ENCODE measurements at places on chromosomes 5 and 9. TPM values are rescaled to one million over a fixed set of nuclear protein-coding genes. Genes with fewer than 3 reads are reported as not detected.

The PCDHGA7 gene
- 3.1 TPM for polyA plus RNA-seq

The ESM1 gene
- 5.6 TPM for polyA plus RNA-seq

The PCDH12 gene
- 0.02 TPM for polyA plus RNA-seq

The HK3 gene
- polyA plus RNA-seq: not detected

The OLFM1 gene
- 0.38 TPM for polyA plus RNA-seq

The SLC36A3 gene
- polyA plus RNA-seq: not detected

The TMEM215 gene
- not detected for polyA plus RNA-seq

The BSPRY gene
- polyA plus RNA-seq: not detected

The MARVELD2 gene
- 0.51 TPM for polyA plus RNA-seq

The ZNF608 gene
- 9.8 TPM for polyA plus RNA-seq

The GPR151 gene
- not detected for polyA plus RNA-seq

The SLCO6A1 gene
- polyA plus RNA-seq: not detected

The LCN9 gene
- polyA plus RNA-seq: not detected

DNA sequence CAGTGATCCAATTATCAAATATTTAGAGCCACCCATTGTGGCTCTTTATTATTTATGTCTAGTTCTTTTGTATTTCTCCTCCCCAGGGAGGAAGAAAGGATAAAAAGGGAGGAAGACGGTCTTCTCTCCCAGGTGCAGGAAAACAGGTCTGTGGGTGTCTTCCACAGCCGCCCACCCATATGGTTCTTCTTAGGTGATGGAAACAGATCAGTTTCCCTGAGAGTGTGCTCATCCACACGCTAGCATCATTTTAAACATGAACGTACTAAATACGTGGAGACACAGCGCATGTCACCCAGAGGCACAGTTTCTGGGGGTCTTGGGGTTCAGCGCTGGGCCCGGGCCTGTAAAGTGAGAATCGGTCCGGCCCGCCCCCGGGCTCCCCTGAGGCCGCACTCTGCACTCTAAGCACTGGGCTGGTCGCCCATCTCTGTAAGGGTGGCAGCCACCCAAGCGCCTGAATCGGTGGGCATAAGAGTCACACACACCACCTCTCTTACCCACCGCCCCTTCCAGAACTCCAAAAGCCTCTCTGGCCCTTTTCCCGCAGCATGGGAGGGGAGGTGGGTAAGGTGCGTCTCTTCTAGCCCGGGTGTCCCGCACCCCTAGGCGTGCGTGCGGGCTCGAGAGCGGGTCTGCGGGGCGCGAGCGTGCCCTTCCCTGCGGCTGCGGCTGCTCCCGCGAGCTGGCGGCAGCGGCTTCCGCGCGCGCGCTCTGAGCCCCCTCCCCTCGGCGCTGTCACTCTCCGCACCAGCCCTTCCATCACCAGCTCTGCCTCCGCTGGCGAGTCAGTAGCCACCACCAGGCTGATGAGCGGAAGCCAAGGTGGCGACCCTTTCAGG lies 1.3 kb downstream of the PTCH1 start:
- no peak for DNase-seq

DNA sequence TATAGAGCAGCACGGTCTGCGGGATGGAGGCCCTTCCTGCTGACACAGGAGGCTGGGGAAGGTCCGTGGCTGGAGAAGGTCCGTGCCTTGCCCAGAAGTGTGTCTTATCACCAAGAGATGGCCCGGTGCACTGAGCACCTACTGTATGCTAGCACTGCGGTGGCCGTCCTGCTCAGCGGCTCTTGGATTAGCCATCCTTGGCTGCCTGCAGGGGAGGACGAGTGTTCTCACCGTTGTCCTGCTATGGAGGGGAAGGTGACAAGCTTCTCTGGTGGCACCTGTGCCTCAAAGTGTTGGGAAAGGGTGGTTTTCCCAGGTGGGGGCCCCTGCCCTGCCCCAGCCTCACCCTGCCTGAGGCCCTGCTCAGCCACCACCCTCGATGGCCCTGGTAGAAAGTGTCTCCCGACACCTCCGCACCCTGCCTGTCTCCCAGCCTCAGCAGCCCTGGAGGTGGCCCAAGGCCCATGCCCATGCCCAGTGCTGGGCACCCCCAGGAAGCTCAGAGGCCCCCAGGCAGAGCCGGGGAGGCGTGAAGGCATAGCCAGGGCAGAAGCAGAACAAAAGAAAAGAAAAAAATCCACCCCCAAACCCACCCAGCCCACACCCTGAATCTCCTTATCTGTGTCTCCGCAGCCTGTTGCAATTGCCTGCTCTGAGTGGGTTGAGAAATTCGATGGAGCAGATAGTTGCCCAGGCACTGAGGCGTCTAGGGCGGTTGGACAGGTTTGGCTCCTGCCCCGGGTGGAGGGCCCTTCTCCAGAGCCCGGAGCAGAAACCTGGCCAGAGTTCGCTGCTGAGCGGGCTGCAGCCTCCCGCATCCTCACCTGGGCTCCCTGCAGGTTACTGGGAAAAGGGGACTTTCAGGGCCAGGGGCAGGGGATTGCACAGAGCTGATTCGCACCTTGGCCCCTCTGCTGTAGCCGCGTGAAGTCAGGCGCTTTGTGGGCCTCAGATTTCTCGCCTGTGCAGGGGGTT lies 30.5 kb downstream of the RXRA start:
- DNase-seq: no peak

DNA sequence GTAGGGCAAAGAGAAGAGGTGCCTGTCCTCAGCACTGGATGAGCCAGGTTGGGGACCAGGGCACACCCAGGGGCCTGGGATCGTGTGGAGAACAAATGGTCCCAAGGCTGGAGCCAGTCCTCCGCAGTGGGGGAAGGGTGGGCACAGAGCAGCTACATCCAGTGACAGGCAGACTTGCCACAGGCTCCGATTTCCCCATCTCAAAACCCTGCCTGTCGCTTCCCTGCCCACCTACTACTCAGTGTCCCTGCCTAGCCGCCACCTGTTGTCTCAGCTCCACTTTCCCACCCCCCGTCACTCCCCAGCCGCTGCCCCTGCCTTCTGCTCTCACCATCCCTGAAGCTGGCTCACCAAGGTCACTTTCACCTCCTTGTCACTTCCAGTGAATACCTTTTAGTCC lies 13.9 kb upstream of the ENHO start:
- no peak for DNase-seq

DNA sequence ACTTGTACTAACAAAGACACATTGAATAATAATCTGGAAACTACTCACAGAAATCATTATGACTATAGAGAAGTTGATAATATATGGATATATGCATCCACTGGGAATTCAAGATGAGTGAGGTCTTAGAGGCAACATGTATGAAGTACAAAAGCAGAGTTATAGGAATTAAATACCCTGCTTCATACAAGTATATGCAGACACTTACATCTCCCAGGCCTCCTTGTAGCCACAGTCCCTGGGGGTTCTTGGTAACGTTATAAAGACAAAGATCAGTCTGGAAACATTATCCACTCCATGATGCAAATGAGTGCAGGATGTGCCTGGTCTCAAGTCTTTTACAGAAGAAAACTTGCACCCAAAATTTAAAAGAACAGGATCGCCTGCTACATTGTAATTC lies 92.4 kb upstream of the ANXA1 start:
- no peak for DNase-seq

- DNase-seq: no peak
Observed at GRCh38 chr5:57002959-57003485, 51.1 kb upstream of the MIER3 start.

DNA sequence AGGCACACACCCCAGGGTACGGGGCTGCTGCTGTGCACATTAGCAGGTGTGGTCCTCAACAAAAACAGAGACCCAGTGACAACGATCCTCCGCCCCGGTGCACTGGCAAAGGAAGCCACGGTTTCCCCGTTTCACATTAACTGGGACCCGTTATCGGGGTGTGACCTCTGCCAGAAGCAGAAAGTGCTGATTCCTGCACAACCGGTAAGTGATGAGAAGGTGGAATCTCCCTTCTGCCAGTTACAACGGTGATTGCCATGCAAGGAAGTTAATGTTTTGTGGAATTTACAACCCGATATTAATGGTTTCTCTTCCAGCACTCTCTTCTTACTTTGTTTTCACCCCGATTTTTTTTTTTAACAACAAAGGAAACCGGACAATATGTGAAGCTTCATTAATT lies 294.9 kb upstream of the IRX1 start:
- no peak for DNase-seq

GRCh38 chr9:104984948-104985347 lies 57.0 kb upstream of the ABCA1 start:
- DNase-seq: no peak

- DNase-seq: peak; percentile 86
Observed at GRCh38 chr9:96379461-96379860, 4.0 kb downstream of the SLC35D2 start.

DNA sequence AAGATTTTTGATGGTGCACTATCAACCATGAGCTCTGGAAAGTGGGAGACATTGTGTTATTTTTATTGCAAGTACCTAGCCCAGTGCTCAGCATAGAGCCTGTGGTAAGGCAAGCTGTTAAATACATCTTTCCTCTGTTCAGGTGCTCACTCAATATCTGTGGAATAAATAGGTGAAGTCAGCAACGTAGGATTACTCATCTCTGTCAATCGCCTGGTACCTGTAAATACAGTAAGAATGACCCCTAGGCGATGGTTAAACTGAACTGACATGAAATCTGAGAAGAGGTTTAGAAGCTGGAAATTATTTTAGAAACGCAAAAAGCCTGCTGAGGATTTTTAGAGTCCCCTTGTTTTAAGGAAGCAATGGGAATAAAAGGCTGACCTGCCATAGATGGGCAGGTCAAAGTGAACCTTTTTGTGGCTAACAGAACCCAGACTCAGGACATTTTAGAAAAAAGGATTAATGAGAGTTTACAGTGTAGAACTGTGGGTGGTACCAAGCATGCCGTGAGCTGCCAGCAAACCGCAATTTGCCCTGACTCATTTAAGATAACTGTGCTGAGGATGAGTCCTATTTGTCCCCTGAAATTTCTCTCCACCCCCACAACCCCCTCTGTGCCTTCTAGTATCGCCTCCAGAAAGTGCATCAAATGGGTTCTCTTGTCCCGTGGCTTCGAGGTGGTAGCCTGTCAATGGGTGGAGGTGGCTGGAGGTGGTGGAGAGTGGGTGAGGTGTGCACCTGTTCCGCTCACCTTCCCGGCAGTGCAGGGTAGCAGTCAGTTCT lies 375.1 kb downstream of the MED10 start:
- DNase-seq: no peak

- DNase-seq: no peak
Observed at GRCh38 chr9:132062806-132063205, 16.9 kb downstream of the MED27 start.

DNA sequence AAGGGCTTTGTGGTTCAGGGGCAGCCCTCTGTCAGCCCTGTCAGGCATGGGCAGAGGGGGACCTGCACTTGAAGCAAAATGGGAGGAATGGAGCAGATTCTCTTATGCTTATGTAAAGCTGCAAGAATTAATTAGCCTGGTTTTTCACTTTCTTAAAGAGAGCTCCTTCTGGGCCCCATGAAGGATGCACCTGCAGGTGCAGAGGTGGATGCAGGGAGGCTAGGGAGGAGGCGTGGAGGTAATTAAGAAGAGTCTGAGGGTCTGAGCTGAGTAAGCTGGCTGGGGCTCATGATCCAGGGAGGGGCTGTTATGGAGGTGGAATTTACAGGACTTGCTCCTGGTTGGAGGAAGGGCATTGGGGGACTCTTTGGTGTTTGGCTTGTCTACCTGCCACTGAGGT lies 22.0 kb downstream of the NSG2 start:
- no peak for DNase-seq

GRCh38 chr5:133828722-133829121 lies 139.7 kb downstream of the C5orf15 start:
- DNase-seq: no peak

DNA sequence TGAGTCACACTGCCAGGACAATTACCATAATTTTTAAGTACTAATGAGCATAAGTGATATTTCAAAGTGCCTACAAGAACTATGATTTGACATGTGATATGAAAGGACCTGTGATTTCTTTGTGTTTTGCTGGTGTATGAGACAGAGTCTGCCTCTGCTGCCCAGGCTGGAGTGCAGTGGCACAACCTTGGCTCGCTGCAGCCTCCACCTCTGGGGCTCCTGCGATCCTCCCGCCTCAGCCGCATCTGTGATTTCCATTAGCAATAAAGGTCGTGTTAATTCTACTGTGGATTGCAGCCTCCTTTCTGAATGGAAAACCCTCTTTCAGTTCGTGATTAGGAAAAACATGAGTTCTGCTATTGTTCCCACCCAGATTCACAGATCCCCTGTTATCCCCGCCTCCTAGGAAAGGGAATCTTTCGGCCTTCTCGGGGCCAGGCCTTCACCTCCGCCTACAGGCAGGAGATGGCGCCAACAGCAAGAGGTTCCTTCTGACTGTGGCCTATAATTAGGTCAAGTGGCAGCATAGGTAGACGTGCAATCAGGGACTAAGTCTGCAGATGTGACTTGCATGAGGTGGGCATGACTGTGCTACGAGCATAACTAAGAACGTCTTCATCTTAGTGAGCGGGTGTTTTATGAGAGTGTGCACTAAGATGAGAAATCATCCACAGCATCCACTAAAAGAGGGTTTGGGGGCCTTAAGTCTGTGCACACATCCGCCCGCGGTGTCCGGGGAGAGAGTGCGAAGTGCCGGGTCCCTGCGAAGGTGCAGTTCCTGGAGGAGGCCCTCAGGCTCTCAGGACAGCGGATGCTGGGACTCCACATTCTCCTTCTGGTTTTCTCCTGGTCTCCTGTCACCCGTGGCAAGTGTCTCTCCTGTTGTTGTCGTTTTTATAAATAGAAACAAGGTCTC lies 23.1 kb downstream of the TRIM7 start:
- DNase-seq: peak; percentile 65

DNA sequence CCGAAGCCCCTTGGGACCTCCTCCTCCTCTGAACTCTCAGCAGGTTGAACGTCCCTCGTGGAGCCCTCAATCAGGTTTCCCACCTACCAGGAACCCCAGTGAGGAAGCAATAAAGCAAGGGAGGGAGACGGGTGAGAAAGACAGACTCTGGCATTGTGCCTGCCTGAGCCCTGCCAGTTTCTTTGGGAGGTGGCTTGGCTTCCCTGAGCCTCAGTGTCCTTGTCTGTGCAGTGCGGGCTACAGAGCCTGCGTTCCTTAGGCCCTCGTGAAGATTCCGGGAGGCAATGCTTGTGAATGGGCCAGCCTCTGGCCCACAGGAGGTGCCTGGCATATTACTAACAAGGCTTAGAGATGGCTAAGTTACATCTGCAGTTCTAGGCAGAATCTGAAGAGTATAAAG lies 11.9 kb downstream of the GTF3C5 start:
- no peak for DNase-seq

- peak; percentile 59 for DNase-seq
Observed at GRCh38 chr5:38518341-38518740, 38.1 kb downstream of the LIFR start.

All from IMR-90 (cell line).